ENCODE measurements at places on chromosomes 4 and X. TPM values are rescaled to one million over a fixed set of nuclear protein-coding genes. Genes with fewer than 3 reads are reported as not detected.

GRCh38 chr4:73894001-73894400, 24.8 kb downstream of the CXCL1 start:
- H3K27me3 ChIP-seq, result peaks cover 3% of the 10 kb centered on the region
- no peaks in the 10 kb centered on the region for H3K36me3 ChIP-seq
- DNase-seq, result no peak

GRCh38 chrX:105219454-105220401, 766 bp downstream of the TEX13A start:
- H3K27ac ChIP-seq, result no peak overlapping the region
- DNase-seq, result no peak
- H3K36me3 ChIP-seq, result no peaks in the 10 kb centered on the region
- no peaks in the 10 kb centered on the region for H3K4me1 ChIP-seq
- H3K27me3 ChIP-seq, result no peaks in the 10 kb centered on the region
- no peak overlapping the region for H3K4me3 ChIP-seq

Gene PGAM4
- not detected for total RNA-seq

Gene DRD5
- not detected for total RNA-seq

GRCh38 chr4:109816894-109817293, 1.3 kb downstream of the GAR1 start:
- no peak for DNase-seq
- peaks cover 57% of the 10 kb centered on the region for H3K36me3 ChIP-seq
- H3K27me3 ChIP-seq, result no peaks in the 10 kb centered on the region
- H3K4me1 ChIP-seq, result peaks cover 64% of the 10 kb centered on the region
- peak overlapping the region; percentile 98 for H3K27ac ChIP-seq

Gene CENPVL1
- total RNA-seq, result not detected

DNA sequence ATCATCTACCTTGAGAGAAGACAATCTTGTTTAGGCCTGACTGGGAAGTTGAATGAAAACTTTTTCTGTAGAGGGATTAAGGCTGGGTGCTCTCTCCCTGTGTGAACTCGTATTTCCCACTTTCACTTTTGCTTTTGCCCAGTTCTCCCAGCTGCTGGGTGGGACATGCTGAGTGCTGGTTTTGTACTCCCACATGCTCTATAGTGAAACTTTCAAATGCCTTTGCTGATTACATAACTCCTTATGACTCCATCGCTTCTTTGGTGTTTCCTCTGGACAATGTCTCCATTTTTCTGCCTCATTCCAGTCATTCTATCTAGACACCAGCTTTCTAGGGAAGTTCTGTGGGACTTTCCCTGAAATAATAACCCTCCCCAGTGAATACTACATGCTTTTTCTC, 100.5 kb downstream of the CLNK start:
- H3K4me1 ChIP-seq, result peaks cover 23% of the 10 kb centered on the region
- H3K36me3 ChIP-seq, result no peaks in the 10 kb centered on the region
- H3K27ac ChIP-seq, result peak overlapping the region; percentile 43
- H3K4me3 ChIP-seq, result no peak overlapping the region
- H3K27me3 ChIP-seq, result no peaks in the 10 kb centered on the region
